ENCODE measurements at places on chromosomes 5 and 9.
A peak's percentile ranks its signal among the peaks of the same experiment; 100 is the strongest.

DNA sequence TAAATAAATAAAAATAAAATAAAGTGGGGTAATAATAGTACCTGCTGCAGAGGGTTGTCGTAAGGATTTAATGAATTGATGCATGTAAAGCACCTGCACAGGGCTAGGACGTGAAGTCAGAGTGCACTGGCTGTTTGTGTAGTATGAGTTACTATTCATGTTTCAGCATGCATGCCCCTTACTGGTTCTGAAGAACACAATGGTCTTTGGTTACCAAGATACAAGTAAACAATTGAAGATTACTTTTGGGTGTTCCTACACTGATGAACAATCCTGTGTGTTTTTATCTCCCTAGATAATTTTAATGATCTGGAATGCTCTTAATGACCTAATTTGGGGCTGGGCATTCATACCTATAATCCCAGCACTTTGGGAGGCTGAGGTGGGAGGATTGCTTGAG, 23.2 kb upstream of the PRRC2B start:
- no peak for DNase-seq
- peaks cover 21% of the 10 kb centered on the region for H3K4me1 ChIP-seq
- H3K4me3 ChIP-seq: no peak overlapping the region
- no peak overlapping the region for H3K27ac ChIP-seq
- H3K27me3 ChIP-seq: no peaks in the 10 kb centered on the region
- H3K36me3 ChIP-seq: no peaks in the 10 kb centered on the region

- DNase-seq: no peak
- H3K27ac ChIP-seq: no peak overlapping the region
- no peak overlapping the region for H3K4me3 ChIP-seq
- peaks cover 17% of the 10 kb centered on the region for H3K4me1 ChIP-seq
- H3K36me3 ChIP-seq: no peaks in the 10 kb centered on the region
These were observed 107.4 kb upstream of the IFNE start for GRCh38 chr9:21589344-21590056.

DNA sequence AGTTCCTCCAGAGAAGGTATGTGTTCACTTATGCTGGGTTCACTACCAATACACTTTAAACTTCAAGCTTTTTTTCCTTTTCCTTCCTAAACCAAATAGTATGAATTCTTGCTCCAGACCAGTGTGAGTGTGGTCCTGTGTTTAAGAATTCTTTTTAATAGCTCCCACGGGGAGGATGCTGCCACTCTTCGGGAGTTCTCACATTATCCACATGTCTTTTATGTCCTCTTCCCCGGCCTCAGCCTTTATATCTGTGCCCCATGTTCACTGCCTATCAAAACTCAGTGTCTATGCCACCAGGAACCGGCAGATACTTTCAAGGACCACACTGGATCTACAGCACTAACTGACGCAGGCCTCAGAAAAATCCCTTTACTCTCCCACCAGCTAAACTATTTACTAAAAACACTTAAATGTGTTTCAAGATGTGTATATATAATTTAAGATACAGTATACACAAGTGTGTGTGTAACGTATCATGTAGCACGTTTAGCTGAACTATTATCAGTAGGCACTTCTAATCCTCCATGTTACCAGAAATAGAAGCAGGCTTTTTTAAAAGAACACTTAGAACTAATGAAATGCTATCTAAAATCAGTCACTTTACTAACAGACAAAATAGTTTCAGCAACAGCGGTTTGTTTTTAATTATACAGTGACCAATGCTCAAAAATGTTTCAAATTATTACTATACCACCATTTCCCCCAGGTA, 88.0 kb downstream of the PLPP1 start:
- no peak overlapping the region for H3K4me3 ChIP-seq
- H3K36me3 ChIP-seq: peaks cover 3% of the 10 kb centered on the region
- H3K4me1 ChIP-seq: peaks cover 58% of the 10 kb centered on the region
- H3K27ac ChIP-seq: peak overlapping the region; percentile 82

DNA sequence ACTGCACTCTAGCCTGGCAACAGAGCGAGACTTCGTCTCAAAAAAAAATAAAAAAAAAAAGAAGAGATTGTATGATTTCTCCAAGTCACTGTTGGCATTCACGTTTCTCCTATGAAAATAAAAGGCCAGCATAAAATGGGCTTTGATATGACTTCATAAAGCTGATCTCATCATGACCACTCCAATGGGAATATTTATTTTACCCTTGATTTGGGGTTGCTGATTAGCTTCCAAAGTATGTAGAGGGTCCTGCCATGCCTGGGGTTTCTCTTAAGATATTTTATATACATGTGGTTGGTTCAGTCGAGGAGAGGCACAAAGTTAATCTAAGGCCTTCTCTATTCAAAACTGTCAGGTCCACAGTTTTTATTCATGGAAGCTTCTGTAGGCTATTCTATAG, 247.0 kb upstream of the TNC start:
- H3K27me3 ChIP-seq: no peaks in the 10 kb centered on the region
- H3K36me3 ChIP-seq: no peaks in the 10 kb centered on the region
- H3K4me1 ChIP-seq: peaks cover 36% of the 10 kb centered on the region

DNA sequence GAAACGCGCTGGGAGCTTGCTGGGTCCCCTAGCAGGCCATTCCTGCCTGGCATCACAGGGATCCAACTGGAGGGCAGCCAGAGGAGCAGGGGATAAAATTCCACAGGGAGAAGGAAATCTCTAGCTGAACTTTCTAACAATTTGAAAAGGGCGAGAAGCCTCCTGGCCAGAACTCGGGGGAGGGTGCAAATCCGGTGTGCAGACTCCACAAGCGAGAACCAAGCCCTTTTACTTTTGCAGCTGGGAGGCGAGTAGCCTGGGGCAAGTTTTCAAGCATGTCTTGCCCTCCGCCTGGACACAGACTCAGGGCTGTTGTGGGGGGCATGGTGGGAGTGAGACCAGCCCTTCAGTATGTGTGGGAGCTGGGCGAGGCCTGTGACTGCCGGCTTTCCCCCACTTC, 14.3 kb upstream of the POU5F2 start:
- no peak overlapping the region for H3K27ac ChIP-seq
- H3K4me3 ChIP-seq: no peak overlapping the region
- H3K4me1 ChIP-seq: peaks cover 4% of the 10 kb centered on the region
- no peak for DNase-seq
- H3K36me3 ChIP-seq: peaks cover 19% of the 10 kb centered on the region

DNA sequence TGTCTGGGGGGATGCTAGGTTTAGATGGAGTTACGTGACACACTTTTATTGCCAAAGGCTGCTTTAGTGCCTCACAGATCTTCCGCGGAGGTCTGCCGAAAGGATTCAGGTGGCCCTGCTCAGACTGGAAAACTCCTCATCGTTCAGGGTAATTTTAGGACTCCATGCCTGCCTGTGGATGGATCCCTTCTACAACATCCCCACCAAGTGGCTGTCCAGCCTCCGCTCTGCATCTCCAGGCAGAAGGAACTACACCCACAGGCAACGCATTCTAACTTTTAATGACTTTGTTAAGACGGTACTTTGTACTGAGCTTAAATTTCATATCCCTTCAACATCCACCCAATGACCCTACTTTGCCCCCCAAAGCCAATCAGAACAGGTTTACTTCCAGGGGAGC, 29.4 kb downstream of the ATPSCKMT start:
- H3K36me3 ChIP-seq: peaks cover 3% of the 10 kb centered on the region
- no peaks in the 10 kb centered on the region for H3K27me3 ChIP-seq
- no peak for DNase-seq

DNA sequence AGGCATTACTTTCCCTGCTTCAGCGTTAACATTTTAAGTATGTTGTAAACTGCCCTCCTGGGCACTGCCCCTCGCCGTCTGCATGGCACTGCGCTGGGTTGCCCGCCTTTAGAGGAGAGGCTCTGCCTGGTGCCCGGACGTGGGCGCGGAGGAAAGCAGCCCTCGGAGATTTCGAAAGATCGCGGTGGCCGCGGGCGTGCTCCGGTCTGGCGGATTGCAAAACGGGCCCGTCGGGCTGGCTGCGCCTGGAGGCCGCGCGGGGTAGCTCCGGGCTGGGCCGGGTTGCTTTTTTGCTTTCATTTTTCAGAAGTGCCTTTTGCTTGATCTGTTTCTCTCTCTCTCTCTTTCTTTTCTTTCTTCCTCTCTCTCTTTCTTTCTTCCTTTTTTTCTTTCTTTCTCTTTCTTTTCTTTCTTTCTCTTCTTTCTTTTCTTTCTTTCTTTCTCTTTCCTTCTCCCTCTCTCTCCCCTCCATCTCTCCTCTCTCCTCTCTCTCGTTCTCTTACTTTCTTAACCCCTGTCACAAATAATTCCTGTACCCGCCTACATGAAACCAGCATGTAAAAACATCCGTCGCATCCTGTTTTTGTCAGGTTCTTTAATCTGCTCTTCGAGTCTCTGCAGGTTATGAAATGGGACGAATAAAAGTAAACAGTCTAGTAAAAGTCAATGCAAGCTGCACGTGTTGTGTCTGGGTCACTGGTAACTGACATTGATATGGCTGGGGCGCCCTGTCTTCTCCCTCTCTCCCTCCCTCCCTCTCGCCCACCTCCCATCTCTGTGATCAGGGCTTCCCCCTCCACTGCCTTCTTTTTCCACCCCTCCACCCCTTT, 1.7 kb downstream of the FST start:
- H3K27me3 ChIP-seq: no peaks in the 10 kb centered on the region
- H3K36me3 ChIP-seq: no peaks in the 10 kb centered on the region
- H3K27ac ChIP-seq: peak overlapping the region; percentile 75
- peaks cover 36% of the 10 kb centered on the region for H3K4me1 ChIP-seq

DNA sequence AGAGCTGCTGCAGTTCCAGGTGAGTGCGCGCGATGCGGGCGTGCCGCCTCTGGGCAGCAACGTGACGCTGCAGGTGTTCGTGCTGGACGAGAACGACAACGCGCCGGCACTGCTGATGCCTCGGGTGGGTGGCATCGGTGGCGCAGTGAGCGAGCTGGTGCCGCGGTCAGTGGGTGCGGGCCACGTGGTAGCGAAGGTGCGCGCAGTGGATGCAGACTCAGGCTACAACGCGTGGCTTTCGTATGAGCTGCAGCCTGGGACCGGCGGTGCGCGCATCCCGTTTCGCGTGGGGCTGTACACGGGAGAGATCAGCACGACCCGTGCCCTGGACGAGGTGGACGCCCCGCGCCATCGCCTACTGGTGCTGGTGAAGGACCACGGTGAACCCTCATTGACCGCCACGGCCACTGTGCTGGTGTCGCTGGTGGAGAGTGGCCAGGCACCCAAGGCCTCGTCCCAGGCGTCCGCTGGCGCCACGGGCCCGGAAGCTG, 2.0 kb downstream of the PCDHA3 start:
- H3K27me3 ChIP-seq: peaks cover 1% of the 10 kb centered on the region

- no peaks in the 10 kb centered on the region for H3K27me3 ChIP-seq
- no peak for DNase-seq
- H3K4me1 ChIP-seq: no peaks in the 10 kb centered on the region
- no peak overlapping the region for H3K4me3 ChIP-seq
These were observed 39.1 kb downstream of the ANGPTL2 start for GRCh38 chr9:127083138-127083980.

DNA sequence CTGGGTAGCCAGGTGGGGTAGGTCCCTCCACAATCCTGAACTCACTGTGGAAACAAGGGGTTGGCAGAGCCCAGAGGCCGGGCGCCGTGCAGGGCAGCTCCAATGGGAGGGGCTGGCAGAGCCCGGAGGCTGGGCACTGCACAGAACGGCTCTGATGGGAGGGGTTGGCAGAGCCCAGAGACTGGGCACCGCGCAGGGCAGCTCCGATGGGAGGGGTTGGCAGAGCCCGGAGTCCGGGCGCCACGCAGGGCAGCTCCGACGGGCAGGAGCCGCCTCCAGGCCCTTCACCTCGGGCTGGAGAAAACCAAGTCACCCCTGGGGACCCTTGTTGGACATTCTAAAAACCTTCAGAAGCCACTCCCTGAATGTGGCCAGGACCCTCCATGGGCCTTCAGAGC, 9.3 kb downstream of the NACC2 start:
- H3K36me3 ChIP-seq: no peaks in the 10 kb centered on the region
- no peak overlapping the region for H3K27ac ChIP-seq
- no peaks in the 10 kb centered on the region for H3K27me3 ChIP-seq
- H3K4me3 ChIP-seq: no peak overlapping the region

DNA sequence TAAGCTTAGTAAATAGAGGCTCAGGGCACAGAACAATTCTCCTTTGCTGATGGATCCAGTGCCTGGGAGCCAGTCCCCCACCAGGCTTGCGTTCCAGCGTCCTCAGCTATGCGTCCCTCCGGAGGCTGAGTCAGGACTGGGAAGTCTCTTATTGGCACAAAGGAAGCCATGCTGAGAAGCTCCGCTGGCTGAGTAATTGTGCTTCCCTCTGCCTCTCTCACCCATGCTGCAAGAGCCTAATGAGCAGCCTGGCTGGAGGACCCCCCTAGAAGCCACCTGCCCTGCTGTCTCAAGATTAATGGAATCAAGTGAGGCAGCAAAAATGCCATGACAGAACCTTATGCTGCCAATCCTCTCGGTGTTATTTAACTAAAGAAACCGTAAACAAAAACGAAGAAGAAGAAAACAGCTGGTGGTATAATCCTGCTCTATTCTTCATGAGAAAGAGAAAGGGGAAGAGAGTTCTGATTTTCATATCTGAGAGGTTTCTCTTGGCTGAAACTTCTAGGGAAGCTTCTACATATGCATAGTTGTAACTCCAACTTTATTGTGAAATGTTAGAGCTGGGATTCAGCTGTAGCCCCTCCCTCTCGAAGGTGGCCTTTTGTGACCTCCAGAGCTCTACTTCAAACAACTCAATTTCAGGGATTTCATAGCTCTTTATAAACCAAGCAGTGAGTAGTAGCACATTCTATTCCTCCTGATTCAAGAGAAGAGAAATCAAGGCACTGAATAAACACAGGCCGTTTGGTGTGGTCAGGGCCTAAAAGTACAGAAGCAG, 185.4 kb upstream of the SEMA6A start:
- no peaks in the 10 kb centered on the region for H3K36me3 ChIP-seq
- peaks cover 17% of the 10 kb centered on the region for H3K4me1 ChIP-seq
- H3K27me3 ChIP-seq: no peaks in the 10 kb centered on the region
- H3K4me3 ChIP-seq: peak overlapping the region; percentile 12

DNA sequence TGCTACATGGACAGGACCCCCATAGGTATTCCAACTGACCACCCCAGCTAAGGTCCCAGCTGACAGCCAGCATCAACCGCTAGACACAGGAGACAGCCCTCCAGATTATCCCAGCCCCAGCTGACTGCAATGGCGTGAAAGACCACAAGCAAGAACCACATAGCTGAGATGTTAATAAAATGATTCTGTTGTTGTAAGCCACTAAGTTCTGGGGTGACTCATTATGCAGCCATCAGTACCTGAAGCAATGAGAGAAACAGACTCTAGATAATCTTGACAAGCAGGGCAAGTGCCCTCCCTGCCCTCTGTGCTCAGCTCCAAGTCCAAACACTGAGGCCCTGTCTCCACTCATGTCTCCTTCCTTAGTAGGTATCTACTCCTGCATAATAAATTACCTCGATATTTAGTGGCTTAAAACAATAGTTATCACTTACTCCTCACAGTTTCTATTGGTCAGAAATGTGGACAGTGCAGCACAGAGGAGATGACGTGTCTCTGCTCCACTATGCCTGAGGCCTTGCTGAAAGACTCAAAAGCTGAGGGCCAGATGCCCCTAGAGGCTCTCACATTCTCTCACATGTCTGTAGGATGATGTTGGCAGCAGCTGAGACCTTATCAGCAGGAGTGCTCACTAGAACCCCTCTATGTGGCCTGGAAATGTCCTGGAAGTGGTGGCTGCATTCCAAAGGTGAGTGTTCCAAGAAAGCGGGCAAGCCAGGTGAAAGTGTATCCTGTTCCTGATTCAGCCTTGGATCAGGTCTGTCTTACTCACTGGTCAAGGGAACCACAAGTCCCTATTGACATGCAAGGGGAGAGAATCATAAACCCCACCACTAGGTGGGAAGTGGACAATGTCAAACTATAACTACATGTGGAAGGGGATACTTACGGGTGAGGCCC, 2.5 kb downstream of the MGAT1 start:
- peak overlapping the region; percentile 96 for H3K27ac ChIP-seq
- peaks cover 6% of the 10 kb centered on the region for H3K36me3 ChIP-seq
- peaks cover 70% of the 10 kb centered on the region for H3K4me1 ChIP-seq
- H3K27me3 ChIP-seq: no peaks in the 10 kb centered on the region

Data from chondrocyte (in vitro differentiated cells).